ENCODE measurements at places on chromosomes 2 and 18.

GRCh38 chr2:71919708-71920107 is 228.0 kb downstream of the CYP26B1 start:
- no peak for DNase-seq

- DNase-seq = no peak
These were observed 33.6 kb downstream of the TRIB2 start for GRCh38 chr2:12750166-12750905.

DNA sequence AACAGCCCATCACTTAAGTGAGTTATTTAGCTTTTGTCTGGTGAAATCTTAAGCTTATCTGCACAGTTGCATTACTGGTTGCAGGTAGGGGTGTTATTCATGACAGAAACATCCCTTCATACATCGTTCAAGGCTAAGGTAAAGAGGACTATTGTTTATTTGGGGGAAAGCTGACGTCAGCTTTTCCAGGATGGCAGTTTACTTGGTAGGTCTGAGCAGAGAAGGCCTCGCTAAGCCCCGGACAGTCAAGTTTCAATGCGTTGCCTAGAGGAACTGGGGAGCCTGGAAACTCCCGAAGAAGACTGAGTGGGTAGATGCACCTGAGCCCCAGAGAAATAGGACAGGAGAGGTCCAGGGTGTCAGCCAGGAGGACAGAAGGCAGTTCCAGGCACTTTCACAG is 2.2 kb downstream of the RNU4ATAC start:
- no peak for DNase-seq

DNA sequence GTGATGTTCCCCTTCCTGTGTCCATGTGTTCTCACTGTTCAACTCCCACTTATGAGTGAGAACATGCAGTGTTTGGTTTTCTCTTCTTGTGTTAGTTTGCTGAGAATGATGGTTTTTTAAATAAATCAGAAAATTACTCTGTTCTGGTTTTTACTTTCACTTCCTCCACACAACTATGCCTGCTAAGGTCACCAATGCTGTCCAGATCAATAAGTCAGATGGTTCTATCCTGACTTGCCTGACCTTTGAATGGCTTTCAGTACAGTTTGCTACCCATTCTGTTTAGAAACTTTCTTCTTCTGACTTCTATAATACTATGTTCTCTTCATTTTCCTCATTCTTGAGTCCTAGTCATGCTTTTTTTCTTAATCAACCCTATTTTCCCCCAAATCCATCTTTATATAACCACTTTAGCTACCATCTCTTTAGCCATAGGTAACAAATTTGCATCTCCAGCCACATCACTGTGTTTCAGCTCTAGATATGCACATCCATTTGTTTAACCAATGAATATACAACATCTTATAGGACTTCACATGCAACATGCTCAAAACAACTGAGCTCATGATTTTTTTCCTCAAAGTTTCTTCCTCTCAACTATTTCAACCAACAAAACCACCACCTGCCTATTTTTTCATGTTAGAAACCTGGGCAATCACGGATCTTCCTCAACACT is 58.8 kb upstream of the SLC38A11 start:
- no peak for DNase-seq

DNA sequence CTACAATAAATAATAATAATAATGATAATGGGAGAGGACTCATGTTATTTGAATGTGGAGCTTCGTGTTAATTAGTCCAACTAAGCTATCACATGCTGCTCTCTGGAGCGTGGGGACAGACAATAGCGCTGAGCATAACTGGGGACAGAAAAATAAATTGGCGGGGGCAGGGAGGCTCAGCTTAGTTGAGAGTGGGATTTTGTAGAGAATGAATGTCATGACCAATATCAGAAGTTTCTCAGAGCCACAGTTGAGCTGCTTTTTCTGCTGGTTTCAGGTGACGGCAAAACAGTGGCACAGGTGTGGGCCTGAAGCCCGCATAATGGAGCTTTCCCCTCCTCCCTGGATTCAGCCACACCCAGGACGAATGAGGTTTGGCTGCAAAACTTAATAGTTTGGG is 111.1 kb upstream of the CAB39 start:
- DNase-seq = no peak

- DNase-seq = no peak
These were observed 4.2 kb upstream of the AP1S3 start for GRCh38 chr2:223841436-223842190.

DNA sequence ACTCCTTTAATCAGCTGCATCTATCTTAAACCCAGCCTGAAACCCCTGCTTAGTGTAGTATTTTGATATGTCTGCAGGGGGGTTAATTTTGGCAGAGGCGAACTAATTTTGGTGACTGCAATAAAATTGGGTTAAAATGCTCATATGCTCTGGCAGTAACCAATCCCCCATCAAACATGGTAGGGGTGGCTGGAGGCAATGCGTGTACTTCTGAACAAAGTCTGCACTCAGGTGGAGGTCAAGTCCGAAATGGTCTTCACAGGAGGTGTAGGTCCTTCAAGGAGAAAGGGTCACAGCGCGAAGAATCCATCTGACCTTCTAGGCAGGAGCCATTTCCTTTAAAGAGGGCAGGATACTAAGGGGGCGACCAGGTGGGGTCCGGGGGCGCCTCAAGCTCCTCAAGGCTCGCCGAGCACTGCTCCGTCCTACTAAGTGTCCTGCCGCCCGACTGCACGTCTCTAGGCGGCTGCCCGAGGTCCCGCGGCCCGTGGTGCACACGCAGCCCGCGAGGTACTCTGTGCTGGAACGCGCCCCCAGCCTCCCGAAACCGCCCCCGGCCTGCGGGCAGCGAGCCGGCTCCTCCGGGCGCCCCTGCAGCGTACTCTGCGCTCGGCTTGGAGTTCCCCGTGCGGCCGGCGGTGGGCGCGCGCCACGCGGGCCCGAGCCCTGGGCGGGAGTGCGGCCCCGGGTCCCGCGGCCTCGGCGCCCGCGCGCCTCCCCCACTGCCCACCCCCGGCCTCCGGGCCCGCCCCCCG is 1.7 kb upstream of the LDLRAD4 start:
- peak; percentile 77 for DNase-seq

GRCh38 chr2:176781570-176782217 is 430.9 kb upstream of the HNRNPA3 start:
- no peak for DNase-seq

DNA sequence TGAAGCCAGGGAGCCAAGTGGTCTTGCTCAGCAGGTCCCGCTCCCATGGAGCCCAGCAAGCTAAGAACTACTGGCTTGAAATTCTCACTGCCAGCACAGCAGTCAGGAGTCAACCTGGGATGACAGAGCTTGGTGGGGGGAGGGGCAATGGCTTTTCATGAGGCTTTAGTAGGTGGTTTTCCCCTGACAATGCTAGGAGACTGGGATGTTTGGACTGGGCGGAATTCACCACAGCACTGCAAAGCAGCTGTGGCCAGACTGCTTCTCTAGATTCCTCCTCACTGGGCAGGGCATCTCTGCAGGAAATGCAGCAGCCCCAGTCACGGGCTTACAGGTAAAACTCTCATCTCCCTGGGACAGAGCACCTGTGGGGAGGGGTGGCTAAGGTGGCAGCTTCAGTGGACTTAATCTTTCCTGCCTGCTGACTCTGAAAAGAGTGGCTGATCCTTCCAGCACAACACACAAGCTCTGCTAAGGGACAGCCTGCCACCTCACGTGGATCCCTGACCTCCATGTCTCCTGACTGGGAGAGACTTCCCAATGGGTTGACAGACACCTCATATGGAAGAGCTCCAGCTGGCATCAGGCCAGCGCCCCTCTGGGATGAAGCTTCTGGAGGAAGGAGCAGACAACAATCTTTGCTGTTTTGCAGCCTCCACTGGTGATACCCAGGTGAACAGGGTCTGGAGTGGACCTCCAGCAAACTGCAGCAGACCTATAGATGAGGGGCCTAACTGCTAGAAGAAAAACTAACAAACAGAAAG is 349.7 kb upstream of the ST6GAL2 start:
- DNase-seq = no peak

GRCh38 chr2:166803373-166804000 is 84.8 kb upstream of the XIRP2 start:
- DNase-seq = no peak

DNA sequence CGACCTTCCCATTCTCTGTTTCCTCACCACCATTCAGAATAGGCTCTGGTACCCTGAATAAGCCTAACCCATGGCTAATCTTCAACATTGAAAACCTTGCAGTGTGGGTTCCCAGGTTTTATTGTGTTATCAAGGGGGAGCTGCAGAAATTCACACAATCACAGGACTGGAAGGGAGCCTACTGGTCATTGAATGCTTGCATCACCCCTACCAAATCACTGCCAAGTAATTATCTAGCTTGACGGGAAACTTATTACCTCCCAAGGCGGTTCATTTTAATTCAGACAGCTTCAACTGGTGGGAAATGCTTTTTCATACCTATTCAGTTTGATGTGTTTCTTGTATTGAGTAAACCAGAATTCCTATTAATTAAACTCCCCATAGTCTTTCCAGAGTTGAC is 33.6 kb upstream of the EFEMP1 start:
- no peak for DNase-seq

DNA sequence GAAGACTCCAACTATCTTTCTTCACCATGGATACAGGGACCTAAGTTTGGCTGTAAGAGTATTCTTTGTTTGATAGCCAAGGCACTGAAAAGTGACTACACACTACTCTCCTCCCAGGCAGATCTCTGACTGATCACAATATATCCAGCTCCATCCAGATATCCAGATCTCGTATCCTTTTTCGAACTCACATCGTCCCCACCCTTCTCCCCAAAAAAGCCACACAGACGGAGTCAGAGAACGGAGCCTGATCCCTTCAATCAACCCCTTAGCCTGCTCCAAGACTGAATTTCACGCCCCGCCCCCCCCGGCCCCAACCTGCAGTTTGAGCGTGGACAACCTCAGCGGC is 533 bp downstream of the DHX57 start:
- no peak for DNase-seq
